Dorsolateral prefrontal cortex (tissue), 122 donors: ENCODE measurements at places on chromosomes 3 and 15.

DNA sequence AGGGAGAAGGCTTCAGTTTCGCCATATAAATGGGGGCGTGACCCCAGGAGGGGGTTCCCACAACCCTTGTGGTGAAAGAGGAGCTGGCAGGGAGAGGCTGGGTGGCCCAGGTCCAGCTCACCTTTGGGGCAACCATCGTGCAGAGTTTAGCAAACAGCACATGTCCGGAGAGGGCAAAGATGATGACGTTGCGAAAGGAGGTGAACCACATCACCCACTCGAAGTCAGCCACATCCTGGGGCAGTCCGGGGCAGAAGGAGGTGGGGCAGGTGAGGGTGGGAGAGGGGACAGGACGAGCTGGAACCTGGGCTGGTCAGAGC, 3.7 kb downstream of the HHATL start:
- DNase-seq, result no peak

DNA sequence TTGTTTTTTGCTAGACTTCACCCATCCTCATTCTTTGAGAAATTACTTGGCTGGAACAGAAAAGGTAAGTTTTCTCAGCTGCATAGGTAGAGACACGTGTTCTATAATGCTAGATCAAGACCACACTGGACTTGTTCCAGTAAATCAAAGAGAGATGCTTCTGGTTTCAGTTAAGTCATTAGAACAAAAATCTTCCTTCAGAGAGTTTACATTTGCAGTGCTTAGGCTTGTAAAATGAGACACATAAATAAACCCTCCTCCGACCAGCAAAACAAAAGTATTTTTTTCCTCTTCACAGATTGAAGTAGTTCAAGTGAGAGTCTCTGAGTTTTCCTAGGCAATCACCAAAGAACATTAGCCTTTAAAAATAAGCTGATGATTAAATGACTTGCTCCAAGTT, 87.3 kb upstream of the PROK2 start:
- DNase-seq, result no peak

GRCh38 chr3:20066850-20067617, 26.8 kb downstream of the KAT2B start:
- no peak for DNase-seq

DNA sequence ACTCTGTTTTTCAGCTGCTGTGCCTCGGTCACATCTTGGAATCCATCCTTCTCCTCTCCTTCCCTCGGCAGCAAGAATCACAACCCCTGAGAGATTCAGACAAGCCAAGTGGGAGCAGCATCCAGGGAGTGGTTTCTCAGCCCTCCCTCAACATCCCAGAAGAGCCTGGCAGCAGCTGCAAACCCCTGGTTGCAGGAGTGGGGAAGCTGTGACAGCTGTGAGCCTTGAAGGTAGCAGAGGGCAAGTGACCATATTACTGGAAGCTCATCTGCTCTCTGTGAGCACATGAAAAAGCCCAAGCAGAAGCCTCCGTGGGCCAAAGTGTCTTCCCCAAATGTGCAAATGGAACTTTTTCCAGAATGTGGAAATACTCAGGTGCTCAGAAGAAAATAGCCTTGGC, 312.9 kb downstream of the NTRK3 start:
- DNase-seq, result no peak

GRCh38 chr3:193772422-193772763, 179.4 kb downstream of the OPA1 start:
- DNase-seq, result no peak

DNA sequence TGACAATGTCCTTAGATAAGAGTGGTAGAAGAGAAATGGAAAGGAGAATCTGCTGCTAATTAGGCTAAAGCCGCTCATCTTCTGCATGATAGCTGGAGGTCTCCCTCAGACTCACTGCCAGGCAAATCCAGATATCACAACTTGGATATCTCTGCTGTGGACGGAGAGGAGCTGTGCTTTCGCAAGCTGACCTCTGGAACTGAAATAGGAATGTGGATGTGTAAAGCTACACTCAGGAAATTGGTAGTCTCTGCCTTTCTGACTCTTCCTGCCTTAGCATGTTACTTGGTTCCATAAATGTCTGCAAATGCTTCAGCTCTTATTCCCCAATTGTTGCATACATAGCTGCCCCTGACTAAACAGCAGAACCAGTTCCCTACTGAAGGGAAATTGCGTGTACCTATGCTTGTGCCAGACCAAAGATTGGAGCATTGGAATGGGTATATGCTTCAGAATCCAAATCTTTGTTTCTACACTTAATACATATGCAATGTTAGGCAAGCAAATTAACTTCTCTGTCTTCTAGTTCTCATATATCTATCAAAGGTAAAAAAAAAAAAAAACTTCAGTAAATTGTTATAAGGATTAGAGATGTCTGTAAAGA, 74.7 kb upstream of the ROBO2 start:
- no peak for DNase-seq

GRCh38 chr15:28919679-28920655, 34.2 kb downstream of the APBA2 start:
- no peak for DNase-seq

DNA sequence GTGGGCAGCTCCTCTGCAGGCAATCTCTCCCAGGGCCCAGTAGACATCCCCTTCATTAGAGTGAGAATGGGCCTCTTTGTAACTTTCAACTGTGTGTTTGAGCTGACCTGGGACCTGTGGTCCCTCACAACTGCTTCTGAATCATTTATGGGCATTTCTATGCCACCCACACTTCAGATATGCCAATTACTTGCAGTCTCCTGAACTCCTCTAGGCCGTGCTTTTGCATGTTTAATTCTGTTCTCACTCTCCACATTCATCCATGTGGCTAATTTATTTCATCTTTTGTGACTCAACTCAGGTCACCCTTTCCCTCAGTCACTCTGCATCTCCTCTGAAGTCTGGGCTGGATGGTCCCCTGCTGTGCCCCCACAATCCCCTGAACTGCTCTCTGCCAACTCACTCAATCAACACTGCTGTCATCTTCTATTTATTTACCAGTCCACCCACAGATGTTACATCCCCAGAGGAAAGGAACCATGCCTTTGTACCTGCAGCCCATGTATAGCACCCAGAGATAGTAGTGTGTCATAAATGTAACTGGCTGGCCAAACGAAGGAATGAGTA, 364.7 kb downstream of the EPHB1 start:
- no peak for DNase-seq

DNA sequence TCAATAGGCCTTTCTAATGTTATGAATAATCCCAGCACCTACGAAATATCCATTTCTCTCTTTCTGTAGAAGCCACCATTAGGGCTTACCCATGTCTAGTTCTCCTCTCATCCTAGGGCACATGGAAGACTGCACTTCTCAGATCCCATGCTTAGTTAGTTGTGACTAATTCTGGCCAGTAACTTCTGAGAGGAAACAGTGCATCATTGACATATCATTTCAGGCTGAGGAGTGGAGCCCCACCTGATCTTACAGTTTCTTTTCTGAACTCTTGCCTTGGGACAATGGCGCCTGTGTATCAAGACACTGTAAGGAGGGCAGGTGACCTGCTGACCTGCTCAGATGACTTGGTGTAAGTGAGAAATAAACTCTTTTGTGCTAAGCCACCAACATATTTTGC, 39.4 kb upstream of the TBL1XR1 start:
- no peak for DNase-seq

DNA sequence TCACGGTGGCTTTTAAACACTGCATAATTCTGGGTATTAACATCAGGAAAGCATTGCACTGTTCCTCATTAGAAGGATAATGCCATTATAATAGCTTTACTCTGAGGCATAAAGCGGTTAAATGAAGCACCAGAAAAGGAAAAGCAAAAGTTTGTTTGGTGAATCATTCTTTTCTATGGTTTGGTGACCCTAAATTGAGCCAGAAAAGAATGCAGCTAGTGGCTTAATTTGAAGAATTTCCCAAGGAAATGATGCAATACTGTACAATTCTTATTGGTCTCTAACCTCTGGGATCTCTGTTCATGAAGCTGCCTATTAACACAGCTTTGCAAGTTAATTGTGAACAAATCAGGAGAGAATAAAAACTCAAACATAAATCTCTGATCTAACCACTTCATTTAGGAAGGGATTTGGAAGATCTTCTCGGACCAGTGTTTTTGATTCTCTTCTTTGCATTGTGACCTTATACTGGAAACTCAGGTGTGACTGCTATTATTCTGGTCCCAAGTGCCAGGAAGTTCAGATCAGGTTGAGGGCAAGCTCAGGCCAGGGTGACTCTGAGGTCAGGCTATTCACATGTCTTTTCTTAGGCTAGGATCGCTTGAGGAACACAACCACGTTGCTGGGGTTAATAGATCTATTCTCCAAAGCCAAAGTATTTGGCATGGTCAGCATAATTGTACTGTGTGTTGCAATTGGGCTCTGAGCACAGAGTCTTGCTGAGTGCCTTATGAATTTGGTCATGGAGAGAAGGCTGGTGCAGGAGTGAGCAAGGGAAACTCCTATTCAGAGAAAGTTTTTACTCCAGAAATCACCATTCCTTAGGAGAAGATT, 11.3 kb upstream of the DLG1 start:
- no peak for DNase-seq

- no peak for DNase-seq
These were observed 2.4 kb downstream of the UCN2 start for GRCh38 chr3:48561045-48561736.

GRCh38 chr3:154971771-154972326, 108.3 kb upstream of the MME start:
- no peak for DNase-seq

DNA sequence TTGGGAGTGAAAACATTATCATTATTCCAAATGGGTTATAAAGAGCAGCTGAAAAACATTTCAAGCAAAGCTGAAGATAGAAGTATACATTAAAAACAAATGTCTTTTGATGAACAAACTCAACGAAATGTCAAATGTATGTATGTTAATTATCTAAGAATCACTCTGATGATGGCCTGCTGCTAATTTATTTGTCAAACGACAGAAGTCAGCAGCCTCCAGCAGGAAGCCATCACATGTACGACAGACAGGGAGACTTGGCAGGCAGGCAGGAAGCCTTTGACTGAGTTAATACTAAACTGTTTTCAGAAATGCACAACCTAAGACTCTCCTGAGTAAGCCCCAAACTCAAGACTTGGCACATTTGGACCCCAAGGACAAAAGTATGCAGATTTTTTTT, 491.1 kb downstream of the ZNF385D start:
- no peak for DNase-seq

GRCh38 chr15:89042387-89042786, 45.9 kb upstream of the ABHD2 start:
- DNase-seq, result no peak

DNA sequence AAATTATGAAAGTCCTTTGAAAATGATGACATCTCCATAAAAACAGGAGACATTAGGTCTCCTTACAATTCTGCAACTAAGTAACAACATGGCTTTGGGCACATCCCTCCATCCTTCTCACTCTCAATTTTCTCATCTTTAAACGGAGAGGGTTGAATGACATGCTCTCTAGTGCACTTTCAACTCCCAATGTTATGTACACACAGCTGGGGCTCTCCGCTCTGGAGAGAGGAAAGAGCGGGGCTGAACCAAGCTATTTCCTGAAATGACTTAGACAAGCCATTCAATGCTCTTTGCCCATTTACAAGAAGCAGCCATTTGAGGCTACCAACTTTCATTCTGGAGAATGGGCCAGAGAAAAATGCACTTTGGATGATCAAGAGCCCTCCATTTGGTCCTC, 144.2 kb upstream of the BNIP2 start:
- DNase-seq, result no peak

DNA sequence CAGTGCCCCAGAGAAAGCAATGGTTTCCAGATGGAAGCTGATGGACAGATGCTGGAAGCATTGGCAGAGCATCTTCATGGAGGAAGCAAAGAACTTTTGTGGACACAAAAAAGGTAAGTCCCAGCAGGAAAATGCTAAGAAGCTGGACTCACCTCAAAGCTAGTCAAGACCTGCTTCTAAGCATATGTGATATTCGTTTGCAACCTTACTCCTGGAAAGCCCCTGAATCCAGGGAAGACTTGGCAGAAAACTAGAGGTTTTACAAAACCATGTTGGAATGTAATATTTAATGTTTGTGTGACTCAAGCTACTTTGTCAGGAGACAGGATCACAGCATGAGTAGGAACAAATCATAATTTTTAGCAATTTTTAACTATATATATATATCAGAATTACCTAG, 288.2 kb downstream of the BCHE start:
- DNase-seq, result no peak

DNA sequence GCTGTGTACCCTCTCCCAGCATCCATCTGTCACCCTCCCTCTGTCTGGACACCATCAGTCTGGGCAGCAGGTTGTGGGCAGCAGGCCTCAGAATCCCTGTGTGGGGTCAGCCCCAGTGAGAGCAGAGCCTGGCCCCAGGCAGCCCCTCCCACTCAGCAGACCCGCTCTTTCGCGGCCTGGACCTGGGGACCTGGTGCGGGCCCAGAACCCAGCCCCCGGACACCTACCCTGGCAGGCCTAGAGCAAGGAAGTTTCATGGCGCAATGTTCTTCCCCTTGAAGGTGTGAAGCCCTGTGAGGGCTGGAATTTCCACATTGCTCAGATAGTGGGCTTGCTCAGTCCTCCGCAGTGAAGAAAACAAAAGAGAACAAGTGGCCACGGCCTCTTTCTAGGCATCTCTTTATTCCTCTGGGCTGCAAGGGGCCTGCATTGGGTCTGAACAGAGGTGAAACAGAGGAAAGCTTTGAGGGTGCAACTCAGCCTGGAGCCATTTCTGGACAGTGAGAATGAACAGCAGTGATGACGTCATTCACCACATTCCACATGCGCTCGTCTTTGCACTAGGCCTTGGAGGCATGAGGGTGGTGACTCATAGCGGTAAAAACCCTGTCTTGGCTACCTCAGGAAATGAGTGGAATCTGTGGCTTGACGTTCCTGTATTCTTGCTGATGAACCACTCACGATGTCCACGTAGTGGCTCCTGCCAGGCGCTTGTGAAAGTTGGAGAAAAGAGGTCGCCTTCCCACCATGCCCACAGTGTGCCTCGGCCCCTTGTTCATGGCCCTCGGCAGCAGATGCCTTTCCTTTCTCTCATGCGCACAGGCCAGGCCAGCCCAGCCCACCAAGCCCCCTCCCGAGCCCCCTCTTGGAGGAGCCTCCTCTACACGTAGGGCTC, 66.1 kb downstream of the SLC30A4 start:
- DNase-seq, result no peak

DNA sequence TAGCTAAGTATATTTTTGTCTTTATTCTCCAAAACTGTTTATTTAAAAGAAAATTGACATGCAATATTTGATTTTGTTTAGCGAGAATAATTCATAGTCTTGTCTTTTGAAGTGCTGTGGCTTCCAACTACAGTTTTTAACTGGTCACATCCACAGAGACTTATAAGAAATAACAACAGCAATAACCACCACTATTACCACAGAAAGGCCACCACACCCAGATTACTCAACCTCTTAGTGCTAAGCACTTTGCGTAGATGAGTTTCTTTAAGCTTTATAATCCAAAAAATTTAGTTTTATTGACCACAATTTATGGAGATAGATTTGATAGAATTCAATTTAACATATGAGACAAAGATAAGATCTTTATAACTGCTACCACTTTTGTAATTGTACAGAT, 468.4 kb upstream of the UBE2E2 start:
- DNase-seq, result no peak

GRCh38 chr3:14503033-14503705, 37.0 kb downstream of the GRIP2 start:
- DNase-seq, result no peak

GRCh38 chr3:27494784-27495183, 10.6 kb upstream of the SLC4A7 start:
- no peak for DNase-seq
